Lower lobe of right lung (tissue), 2 donors: ENCODE measurements at places on chromosomes 1 and 21.

- no peak for DNase-seq
Measured at GRCh38 chr1:57131701-57132394, 166.0 kb upstream of the C8B start.

GRCh38 chr21:34593423-34593822 lies 21.5 kb downstream of the RCAN1 start:
- DNase-seq, result no peak

GRCh38 chr1:85411567-85412305 lies 53.2 kb downstream of the DDAH1 start:
- DNase-seq, result no peak

DNA sequence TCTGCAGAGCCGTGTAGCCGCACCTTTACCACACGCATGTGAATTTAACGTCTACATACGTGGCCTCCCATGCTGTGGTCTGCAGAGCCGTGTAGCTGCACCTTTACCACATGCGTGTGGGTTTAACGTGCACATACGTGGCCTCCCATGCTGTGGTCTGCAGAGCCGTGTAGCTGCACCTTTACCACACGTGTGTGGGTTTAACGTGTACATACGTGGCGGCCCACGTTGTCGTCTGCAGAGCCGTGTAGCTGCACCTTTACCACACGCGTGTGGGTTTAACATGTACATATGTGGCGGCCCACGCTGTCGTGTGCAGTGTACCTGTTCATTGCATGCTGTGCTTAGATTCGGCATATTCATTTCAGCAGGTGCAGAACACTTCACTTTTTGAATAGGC lies 17.5 kb downstream of the DFFB start:
- peak; percentile 27 for DNase-seq

DNA sequence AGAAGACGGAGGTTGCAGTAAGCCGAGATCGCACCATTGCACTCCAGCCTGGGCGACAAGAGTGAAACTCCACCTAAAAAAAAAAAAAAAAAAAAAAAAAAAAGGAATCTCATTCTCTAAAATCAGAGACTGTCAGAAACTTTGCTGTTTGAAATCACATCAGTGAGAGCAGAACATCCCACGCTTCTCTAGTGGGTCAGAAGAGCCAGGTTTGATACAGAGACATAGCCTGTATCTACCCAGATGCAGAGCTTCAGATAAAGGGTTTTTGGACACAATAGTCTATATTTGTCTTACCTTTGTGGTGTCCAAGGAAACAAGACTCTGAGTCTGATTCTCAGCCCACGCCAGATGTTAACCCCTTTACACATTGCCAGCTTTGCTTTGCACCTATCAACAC lies 19.6 kb downstream of the CELA3A start:
- no peak for DNase-seq
